Activated naive CD4-positive, alpha-beta T cell treated with anti-CD3 and anti-CD28 coated beads, Interleukin-2, amount 50 U/mL, for 16 hours (primary cell): ENCODE measurements at places on chromosomes 1 and 21.
A peak's percentile ranks its signal among the peaks of the same experiment; 100 is the strongest.

DNA sequence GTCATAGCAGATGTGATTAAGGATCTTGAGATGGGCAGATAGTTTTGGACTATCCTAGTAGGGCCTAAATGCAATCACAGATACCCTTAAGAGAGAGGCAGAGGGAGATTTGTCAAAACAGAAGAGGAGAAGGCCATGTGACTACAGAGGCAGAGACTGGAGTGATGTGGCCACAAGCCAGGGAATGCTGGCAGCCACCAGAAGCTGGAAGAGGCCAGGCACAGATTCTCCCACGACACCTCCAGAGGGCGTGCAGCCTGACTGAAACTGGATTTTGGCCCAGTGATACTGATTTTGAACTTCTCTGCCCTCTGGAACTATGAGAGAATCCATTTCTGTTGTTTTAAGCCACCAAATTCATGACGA lies 52.1 kb upstream of the EPS8L3 start:
- DNase-seq = no peak

DNA sequence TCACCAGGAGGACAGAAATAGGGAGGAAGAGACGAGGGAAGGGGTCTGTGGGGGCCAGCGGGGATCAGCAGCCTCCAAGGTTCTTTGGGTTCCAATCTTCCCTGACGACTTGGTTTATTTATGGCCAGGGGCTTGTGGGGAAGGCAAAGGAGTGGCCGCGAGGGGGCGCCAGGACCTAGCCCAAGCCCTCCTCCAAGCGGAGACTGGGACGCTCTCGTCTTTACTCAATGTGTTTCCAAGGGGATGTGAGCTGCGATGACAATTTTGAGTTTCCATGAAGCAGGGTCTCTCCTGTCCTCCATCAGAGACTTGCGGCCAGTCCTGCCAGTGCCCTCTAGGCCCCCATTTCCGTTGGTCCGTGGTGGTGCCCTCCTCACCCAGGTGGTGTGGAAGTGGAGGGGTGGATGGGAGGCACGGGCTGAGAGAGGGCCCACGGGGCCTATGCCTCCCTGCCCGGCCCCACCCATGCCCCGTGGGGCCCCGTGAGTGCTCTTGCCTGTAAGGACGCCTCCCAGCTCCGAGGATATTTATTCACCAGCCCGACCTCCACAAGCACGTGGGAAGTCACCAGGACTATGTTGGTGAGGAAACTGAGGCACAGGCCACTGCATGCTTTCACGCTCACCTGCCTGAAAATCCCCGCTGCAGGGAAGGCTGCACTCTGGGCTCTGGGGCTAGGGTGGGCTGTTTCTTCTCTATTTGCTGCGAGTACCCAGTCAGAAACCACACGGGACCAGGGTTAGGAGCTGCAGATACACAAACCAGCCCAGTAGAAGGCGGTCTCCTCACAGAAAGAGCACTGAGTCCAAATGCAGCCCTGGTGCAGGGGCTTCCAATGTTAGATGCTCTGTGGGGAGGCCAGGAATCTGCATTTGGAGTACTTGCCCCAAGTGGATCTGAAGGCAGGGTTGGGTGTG lies 26.5 kb downstream of the DMRTB1 start:
- peak; percentile 56 for DNase-seq

- no peak for DNase-seq
These were observed 5.7 kb upstream of the MRPL55 start for GRCh38 chr1:228114827-228115226.

GRCh38 chr1:27366113-27366410 lies 699 bp downstream of the MAP3K6 start:
- DNase-seq = peak; percentile 75

DNA sequence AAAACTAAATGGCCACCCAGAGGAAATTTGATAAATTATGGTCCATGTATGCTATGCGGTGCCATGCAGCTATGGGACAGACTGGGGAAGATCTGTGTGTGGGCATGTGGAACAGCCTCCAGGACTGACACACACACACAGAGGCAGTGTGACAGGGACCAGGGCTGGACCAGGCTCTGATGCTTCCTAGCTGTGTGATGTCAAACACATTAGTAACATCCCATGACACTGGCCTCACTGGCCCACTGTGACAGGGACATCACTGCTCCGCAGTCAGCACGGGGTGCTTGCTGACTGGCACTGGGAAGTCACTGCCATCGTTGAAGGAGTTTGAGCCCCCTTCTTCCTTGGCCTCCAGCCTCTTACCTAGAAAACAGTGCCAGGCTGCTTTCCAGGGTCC lies 13.9 kb downstream of the RAP1GAP start:
- no peak for DNase-seq

- DNase-seq = no peak
These were observed 11.1 kb downstream of the PTP4A2 start for GRCh38 chr1:31926853-31927660.
